ENCODE measurements at places on chromosomes 4 and X.

GRCh38 chrX:134171661-134172587 lies 65.1 kb upstream of the CCDC160 start:
- DNase-seq = peak; percentile 5

GRCh38 chr4:59086410-59086809 lies 1976.2 kb upstream of the IGFBP7 start:
- no peak for DNase-seq

DNA sequence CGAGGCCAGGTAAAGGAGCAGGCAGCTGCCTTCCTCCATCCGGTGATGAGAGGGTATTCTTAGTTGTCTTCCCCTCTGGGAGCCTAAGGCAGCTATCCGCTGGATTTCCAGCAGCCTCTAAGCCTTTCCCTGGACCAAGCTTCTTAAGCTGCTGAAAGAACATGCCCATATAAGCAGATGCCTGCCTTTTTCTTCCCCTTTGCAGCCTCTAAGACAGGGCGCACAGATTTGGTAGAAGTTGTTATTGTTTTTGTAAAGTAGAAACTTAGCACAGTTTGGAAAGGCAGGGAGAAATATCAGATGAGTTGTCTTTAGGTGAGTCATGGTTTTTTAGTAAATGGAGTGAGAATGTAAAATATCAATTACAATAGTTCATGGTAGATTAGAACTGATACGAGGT lies 210.8 kb downstream of the ARHGAP10 start:
- DNase-seq = no peak

- DNase-seq = no peak
These were observed 17.9 kb upstream of the SLC34A2 start for GRCh38 chr4:25637581-25638220.

- peak; percentile 82 for DNase-seq
These were observed 172.6 kb upstream of the PSAPL1 start for GRCh38 chr4:7607156-7607910.

- DNase-seq = no peak
These were observed 3.2 kb downstream of the TMEM165 start for GRCh38 chr4:55398966-55399365.

DNA sequence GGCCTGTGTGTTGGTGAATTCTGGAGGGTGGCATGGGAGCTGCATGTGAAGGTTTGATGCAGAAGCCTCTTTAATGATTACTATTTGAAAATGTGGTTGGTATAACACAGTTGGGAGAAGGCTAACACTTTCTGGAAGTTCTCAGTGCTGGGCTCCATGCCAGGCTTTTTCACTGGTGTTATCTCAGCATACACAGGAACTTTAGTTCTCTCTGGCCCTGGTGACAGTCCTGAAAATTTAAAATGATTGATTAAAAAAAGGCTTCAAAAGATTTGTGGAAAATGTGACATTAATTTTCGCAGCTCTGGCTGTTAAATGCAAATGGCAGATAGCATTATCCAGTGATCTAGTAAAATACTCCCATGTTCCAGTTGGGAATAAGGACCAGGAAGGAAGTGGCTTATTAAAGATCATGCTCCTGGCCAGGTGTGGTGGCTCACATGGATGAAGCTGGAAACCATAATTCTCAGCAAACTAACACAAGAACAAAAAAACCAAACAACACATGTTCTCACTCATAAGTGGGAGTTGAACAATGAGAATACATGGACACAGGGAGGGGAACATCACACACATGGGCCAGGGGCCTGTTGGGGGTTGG lies 36.6 kb downstream of the DIPK2B start:
- no peak for DNase-seq

Measured in fibroblast of skin of abdomen (primary cell).